IPS DF 19.7 (cell line): ENCODE measurements at places on chromosomes 1 and 21.

DNA sequence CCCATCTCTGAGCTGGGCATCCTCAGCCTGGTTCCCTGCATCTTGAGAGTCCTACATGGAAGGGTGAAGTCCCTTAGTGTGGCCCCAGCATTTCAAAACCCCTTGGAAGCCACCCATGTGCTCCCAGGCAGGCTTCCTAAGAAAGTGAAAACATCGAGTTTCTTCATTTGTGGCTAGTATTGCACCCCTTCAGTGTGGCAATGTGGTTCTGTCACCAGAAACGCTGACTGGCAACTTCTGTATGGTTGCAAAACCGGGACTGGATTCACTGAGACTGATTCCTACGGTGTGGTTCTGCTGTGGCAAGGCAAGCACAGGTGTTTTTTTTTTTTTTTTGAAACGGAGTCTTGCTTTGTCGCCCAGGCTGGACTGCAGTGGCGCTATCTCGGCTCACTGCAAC is 9.0 kb upstream of the IFNGR2 start:
- no peak for DNase-seq

DNA sequence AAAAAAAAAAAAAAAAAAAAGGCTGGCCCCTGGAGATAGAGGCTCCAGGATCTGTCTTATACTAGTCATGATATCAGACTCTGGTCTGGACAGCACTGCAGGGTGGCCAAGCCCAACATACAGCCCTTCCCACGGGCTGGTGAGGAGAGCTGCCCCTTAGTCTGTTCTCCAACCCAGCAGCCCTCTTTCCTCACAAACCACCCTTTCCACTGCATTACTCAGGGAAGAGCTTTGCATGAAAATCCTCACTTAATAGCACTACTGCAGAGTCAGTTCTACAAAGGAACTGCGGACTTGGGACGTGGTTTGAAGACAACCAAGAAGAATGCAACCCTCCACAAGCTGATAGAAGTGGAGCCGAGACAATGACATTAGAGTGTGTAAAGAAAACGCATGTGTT is 5.7 kb downstream of the BCAR3 start:
- DNase-seq, result no peak

DNA sequence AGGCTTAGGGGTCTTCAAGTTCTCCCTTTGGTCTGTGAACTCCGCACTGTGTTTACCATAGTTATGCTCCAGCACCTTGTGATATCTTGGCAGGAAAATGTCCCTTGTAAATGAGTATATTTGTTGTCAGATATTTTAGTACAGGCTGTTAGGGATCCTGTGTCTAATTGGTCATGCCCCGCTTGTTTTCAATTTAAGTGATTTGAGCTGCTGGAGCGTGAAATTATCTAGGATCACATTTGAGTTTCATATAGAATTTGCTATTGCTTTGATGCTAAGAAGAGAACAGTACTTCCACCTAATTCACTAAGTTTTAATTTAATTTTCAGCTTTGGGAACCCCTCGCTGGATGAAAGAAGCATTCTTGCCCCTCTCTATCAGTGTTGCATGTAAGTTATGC is 15.4 kb upstream of the TOR3A start:
- no peak for DNase-seq

- DNase-seq, result no peak
Measured at GRCh38 chr1:39407896-39408640, 83.4 kb upstream of the BMP8A start.

- DNase-seq, result no peak
Measured at GRCh38 chr1:229859026-229859425, 208.0 kb upstream of the GALNT2 start.

DNA sequence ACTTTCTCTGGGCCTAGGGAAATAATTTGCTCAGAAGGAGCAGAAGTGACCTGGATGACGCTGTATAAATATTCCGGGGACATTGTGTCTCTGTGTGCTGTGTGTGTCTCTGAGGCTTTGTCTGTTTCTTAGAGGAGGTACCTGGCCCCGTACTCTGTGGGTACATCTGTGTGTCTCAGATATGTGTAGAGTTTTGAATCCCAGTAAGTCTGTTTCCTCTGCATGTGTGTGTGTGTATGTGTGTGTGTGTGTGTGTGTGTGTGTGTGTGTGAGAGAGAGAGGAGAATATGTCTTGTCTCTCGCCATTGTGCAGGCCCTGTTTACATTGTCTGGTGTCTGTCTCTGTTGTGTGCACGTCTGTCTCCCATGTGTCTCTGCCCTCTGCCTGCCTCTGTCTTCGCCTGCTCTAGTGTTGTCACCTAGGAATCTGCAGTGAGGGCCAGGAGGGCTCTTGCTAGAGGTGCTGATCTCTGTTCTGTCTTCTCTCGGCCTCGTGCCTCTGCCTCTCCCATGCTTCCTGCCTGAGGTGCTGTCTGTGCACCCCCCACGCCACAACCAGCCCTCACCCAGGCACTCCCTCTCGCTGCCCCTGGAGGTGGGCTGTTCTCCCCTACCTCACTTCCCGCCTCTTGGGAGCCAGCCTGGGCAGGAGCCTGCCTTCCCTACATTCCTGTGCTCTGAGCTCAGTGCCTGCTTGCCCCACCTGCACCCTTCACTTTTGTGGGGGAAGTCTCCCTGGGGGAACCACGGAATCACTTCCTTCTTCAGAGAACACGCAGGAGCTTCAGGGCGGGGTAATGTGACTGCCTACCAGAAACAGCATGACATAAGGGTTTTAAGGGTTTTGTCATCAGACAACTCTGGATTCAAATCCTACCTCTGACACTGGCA is 5.9 kb downstream of the MAP7D1 start:
- DNase-seq, result no peak

DNA sequence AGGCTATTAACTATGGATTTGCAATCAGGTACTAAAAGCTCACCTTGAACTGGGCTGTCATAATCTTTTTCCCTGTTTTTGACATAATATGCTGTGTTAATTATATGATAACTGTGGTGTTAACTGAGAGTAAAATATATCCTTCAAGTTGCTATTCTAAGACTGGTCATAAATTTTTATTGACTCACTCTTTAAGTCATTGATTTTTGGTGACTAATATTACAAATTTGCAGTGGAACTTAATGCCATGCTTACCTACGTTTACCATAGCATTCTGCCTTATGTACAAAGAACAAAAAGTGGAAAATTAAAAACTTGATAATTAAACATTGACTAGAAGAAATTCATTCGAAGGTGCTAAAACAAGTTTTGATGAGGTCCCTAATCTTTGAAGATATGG is 872.4 kb downstream of the BRINP3 start:
- DNase-seq, result no peak
